ENCODE measurements at places on chromosomes 4 and X. TPM values are rescaled to one million over a fixed set of nuclear protein-coding genes. Genes with fewer than 3 reads are reported as not detected.

The IL21 gene
- not detected for polyA plus RNA-seq

The CXorf49 gene
- polyA plus RNA-seq, result not detected

The GRPR gene
- polyA plus RNA-seq, result 0.25 TPM

The PDLIM3 gene
- polyA plus RNA-seq, result 0.13 TPM

The NXF2B gene
- not detected for polyA plus RNA-seq

The TMEM47 gene
- not detected for polyA plus RNA-seq

The MAGEC1 gene
- polyA plus RNA-seq, result not detected
